CD4-positive, alpha-beta T cell treated with Interleukin-6 at 100 ng/mL for 8 hours (primary cell): ENCODE measurements at places on chromosomes 5 and 9.

- DNase-seq, result no peak
These were observed 19.1 kb downstream of the DUSP1 start for GRCh38 chr5:172751761-172752510.

GRCh38 chr5:74173241-74173640, 467.3 kb downstream of the ENC1 start:
- DNase-seq, result no peak

DNA sequence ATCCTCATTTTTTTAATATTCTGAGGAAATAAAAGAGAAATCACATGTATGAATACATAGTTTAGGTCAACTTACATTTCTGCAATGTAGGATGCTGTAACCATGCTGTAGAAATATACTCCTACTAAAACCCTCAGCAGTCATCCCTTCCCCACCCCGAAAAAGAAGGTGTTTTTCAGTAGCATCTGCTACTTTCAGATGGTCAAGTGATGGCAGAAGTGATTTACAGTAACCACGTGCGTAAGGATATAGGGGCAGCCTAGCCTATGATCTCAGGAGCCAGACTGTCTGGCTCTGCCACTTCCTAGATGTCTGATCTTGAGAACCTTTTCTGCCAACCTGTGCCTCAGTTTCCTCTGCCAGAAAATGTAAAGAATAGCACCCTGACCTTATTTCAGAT, 26.0 kb upstream of the SYK start:
- DNase-seq, result no peak

GRCh38 chr5:2751592-2752021, at the start of gene IRX2:
Gene IRX2, minus strand, starts transcription at chr5:2751677. Its CDS starts 264 bp downstream, at chr5:2751413.
- no peak for DNase-seq

DNA sequence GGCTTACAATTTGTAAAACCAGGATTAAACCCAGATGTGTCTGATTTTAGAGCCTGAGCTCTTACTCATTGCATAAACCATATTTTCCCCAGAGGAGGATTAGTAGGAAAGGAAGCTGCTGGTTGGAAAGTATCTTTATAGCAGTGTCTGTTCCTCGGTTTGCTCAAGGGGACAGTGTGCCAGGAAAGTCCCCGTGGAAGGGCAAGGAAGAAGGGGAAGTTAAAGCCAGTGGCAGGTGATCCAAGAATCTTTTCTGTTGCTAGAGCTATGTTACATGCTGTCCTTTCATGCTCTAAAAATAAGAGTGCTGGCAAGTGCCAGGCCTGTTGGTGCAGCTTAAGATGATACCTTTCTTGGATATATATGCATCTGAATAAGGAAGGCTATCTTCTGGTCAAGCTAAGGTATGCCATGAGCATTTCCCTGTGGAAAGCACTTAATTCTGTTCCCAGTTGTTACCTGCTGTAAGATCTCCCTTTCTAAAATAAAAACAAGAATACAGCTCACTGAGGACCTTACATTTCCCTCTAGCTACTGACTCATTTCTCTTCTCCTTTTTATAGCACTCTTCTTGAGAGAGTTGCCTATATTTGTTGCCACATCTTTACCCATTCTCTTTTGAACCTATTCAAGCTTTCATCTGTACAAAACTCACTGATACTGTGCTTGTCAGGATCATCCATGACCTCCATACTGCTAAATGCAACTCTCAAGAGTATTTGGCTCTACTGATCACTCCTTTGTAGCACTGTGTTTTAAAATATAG, 8.0 kb downstream of the PDCD1LG2 start:
- DNase-seq, result no peak

GRCh38 chr5:132182359-132183040, 45.2 kb downstream of the P4HA2 start:
- no peak for DNase-seq

DNA sequence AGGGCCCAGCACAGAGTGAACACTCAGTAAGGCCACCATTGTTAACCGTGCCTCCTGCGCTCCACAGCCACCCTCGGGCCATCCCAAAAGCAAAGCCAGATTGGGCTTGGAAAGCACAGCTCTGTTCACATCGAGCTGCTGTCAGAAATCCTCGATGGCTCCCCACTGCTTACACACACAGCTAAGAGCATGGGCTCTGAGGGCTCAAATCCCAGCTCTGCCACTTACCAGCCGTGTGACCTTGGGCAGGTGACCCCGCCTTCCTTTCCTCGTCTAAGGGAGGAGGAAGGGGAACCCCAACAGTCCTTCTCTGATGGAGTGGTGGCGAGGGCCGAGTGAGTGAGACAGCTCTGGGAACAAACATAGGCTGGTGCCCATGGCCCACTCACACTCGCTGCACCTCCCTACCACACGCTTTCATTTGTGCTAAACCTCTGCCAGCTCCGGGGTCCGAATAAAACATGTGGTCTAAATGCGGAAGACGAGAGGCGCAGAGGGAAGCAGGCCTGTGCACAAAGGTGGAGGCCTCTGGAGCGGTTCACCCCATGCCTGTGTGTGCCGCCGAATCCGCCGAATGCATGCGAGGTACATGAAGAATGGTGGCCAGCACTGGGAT, 139.3 kb downstream of the PAX5 start:
- no peak for DNase-seq

DNA sequence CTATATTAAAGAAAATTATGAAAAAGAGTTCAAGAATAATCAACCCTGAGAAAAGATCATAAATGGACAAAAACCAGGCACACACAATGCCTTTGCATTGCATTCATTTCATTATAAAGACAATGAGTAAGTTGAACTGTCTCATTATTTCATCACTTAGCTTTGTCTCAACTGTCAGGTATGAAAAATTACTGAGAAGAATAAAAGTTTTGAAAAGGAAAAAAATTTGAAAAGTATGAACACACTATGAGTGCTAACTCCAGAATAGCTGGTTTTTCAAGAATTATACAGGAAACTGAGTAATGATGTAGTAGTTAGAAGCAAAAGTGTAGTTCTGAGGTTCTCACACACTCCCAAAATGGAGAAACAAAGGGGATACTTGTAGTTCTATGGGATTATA, 16.3 kb upstream of the ANXA1 start:
- DNase-seq, result no peak
